AG04449 (cell line): ENCODE measurements at places on chromosomes 11 and 22.
A peak's percentile ranks its signal among the peaks of the same experiment; 100 is the strongest.

DNA sequence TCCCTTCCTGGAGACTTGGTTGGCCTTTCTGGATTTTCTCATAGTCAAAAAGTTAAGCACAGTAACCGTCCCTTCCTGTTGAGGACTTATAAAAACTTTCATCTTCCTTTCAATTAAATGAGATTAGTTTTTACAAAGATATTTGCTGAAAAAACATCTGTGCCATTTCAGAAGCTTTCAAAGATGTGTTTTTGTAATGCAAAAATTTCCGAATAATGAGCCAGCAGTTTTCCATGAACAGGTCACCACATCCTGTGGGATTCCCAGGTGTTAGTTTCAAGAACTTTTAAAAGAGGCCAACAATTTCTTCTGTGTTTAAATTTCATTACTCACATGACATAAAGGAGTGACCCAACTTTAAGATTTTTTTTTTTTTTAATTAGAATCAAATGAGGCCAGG lies 18.0 kb downstream of the NUP50 start:
- DNase-seq = no peak

DNA sequence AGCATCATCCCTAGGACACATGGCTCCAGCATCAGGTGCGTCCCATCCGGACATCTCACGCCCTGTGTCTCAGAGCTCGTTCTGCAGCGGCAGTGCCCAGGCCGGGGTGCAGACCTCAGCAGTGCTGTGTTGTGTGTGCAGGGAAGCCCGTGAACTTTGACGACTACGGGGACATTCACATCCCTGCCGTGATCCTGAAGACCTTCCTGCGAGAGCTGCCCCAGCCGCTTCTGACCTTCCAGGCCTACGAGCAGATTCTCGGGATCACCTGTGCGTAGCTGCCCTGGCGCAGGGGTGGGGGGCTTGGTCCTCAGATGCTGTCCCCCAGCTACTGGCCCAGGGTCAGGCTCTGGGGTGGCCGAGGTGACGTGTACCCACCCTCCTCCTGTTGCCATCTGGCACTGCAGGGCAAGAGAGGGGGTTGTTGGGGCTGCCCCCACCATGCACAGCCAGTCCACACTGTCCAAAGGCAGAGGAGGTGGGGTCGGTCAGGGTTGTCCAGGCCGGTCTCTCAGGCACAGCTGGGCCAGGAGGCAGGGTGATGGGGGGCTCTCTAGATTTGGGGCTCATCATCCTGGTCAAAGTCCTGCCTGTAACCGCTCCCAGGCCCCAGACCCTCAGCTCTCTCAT lies 96.5 kb downstream of the ARHGAP8 start:
- DNase-seq = no peak

- DNase-seq = no peak
Observed at GRCh38 chr11:122628810-122629555, 26.5 kb upstream of the UBASH3B start.

DNA sequence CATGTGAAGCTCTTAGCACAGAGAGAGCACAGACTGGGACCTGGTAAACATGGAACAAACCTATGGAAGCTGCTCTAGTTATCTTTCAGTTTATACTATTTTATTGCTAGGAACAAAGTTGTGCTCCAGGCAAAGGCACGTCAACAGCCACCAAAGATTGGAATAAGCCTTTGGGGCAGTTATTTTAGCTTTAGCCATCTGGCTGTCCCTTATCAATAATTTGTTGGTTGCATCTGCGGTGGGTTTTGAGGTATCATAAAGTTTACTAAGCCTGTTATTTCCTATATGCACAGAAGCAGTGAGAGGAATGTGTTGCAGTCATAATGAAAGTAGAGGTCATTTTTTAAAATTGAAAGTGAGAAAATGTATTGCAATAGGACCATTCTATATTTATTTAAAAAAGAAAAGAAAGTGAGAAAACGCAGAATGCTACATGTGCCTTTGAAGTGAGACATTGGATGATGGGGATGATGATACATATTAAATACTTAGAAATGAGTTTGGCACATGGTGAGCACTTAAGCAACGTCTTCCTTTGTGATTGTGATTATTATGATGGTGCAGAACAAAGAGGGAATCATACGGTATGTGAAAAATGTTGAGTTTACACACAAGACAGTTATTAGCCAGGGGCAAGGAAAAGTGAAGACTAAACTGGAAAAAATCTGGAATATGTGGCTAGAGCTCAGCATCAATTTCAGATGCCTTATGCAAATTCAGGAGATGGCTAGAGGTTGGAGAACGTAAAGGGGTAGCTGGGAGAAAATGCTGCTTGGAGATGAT lies 58.3 kb downstream of the PRR5L start:
- DNase-seq = peak; percentile 72

- no peak for DNase-seq
Observed at GRCh38 chr22:31957970-31958594, 13.7 kb downstream of the YWHAH start.

- peak; percentile 34 for DNase-seq
Observed at GRCh38 chr11:112128483-112129121, 35.3 kb downstream of the IL18 start.

- no peak for DNase-seq
Observed at GRCh38 chr11:119532551-119532950, 109.6 kb upstream of the THY1 start.

DNA sequence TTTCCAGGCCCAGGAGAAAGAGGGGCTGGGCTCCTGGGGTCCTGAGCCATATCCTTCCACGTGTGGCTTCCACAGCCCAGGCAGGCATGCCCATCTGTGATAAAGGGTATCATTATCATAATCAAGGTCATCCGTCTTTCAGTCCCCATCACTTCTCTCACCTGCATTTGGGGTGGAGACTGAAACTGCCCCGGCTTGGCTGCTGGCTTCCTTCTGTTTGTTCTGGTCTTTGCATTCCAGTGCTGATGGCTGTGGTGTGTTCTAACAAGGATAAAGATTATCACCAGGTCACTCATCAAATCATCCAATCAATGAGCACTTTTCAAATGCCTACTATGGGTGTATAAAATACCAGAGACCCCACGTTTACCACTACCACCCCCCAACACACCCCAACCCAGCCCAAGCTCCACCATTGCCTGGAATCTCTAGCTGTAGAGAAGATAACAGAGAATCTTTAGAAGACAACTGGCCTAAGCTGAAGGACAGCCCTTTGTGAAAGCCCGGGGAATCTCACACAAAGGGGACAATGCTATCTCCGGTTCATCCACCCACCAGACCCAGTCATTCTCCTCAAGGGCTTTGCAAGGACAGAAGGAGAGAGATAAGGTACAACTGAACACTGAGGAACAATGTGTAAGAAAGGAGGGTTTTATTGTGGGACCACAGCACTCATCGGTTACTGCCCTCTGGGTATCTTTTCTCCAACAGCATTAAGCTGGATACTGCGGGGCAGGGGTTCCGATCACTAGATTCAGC lies 54.9 kb downstream of the AHNAK start:
- DNase-seq = no peak

GRCh38 chr11:47308050-47308823 lies 38.3 kb downstream of the MADD start:
- DNase-seq = no peak
